ENCODE measurements at places on chromosomes 13 and 19.

- no peak for DNase-seq
Observed at GRCh38 chr19:58381460-58382212, 806 bp upstream of the ZNF837 start.

DNA sequence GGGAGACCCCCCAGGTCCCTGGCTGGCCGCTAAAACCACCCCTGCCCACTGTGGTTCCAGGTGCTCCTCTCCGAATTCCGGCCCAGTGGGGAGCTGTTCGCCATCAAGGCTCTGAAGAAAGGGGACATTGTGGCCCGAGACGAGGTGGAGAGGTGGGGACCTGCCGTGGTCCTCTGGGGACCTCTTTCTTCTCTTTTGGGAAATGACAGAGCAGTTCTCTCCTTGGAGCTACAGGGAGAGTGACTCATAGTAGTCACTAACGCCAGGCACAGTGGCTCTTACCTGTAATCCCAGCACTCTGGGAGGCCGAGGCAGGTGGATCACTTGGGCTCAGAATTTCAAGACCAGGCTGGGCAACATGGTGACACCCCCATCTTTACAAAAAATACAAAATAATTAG, 7.3 kb downstream of the PTGER1 start:
- DNase-seq: no peak

GRCh38 chr19:13127051-13127450, 9.0 kb downstream of the NACC1 start:
- DNase-seq: no peak

DNA sequence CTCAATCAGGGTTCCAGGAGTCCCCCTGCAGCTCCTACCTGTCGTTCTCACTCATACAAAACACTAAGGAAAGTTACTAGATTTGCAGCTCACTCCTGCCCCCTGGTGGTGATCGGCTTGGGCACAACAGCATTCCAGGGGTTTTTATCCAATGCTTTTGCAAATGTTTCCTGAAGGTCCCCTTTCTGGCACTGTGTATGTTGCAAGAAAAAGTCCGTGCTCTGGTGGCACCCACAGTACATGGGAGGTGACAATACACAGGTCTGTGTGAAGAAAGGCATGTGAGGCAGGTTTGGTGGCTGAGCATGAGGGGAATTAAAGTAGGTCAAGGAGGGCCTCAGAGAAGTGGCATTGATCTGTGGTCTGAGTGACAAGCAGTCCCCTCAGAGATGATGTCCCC, 8.6 kb upstream of the TYK2 start:
- DNase-seq: no peak

- DNase-seq: no peak
Observed at GRCh38 chr13:51618626-51619025, 34.4 kb downstream of the WDFY2 start.

DNA sequence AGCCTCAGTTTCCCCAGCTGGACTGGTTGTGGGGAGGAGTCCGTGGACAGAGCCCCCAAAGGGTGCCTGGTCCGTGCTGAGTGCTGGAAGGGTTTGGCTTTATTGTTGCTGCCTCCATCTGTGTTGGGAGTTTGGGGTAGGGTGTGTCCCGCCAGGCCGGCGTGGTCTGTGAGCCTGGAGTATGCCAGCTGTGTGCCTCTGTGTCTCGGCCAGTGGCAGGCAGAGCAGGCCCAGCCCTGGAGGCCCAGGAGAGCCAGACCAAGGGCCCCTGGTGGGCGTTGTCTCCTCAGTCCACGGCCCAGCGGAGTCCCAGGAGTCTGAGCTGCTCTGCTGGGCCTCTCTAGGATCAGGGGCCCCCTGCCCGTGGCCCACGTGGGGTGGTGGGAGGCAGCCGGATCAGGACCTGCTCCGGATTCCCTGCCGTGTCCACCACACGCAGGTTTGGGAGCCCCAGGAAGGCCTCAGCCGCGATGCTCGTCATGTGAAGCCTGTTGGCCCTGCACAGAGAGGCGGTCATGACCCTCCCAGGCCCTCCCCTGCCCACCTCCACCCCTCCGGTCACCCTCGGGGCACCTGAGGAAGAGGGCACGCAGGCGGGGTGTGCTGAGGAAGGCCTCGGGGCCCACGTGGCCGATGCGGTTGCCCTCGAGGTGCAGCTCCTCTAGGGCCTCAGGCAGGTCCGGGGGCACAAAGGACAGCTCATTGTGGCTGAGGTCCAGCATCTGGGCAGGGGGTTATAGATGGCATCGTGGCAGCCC, 6.6 kb downstream of the PODNL1 start:
- DNase-seq: no peak

DNA sequence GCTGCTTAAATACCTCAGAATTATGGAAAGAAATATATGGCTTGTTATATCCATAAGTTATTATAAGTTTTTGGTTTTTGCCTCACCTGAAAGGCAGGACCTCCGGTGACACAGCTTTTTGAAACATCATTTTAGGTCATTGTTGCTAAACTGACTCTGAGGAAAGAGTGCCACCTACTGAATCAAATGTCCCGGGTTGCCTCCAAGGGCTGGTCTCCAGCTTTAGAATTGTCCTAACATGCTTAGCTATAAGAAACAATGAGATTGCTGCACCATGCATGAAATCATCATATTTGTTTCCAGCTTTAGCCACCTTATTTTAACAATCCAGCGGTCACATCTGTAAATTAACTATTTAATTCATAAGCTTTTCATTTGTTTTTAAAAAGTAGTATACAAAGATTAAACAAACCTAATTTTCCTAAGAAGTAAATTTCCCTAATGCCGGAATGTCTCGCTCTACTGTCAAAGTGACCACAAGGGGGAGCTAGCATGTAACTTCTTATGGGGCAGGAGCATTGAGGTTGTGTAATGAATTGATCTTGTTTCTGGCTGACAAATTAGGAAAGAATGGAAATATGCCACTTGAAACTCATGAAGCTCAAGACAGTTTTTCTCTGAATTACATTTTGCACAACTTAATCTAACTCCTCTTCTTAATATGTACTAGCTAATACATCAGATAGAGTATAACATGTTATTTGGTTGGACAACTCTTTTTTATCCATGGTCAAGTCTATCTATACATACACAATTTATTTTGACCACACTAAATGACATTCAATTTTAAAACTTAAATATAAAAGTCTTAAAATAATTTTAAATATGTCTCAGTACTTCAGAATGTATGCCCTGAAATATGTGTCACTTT, 6.7 kb upstream of the PCDH17 start:
- no peak for DNase-seq

- DNase-seq: no peak
Observed at GRCh38 chr13:65856431-65856830, 1373.7 kb downstream of the PCDH9 start.

- no peak for DNase-seq
Observed at GRCh38 chr13:27053210-27053884, 118.3 kb downstream of the USP12 start.

DNA sequence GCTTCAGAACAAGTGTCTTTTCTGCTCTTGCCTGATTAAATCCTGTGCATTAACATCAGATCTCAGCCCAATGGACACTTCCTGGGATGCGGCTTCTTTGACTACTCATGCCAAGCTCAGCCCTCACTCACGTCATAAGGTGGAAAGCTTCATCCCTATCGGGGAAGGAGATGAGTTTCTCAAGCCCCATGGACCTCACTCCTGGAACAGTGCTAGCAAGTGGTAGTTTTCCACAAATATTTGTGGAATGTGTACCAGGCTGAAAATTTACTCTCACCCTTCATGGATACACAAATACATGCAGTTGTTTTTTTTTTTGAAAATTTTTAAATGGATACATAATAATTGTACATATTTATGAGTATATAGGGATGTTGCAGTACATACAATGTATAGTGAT, 34.6 kb upstream of the FARP1 start:
- no peak for DNase-seq

- no peak for DNase-seq
Observed at GRCh38 chr13:112895521-112896465, 73.2 kb upstream of the MCF2L start.

- DNase-seq: no peak
Observed at GRCh38 chr13:26266311-26266710, 12.4 kb downstream of the CDK8 start.

GRCh38 chr19:50268041-50268440, 61.1 kb downstream of the KCNC3 start:
- DNase-seq: no peak

- DNase-seq: no peak
Observed at GRCh38 chr19:43563816-43564457, 11.4 kb downstream of the XRCC1 start.

DNA sequence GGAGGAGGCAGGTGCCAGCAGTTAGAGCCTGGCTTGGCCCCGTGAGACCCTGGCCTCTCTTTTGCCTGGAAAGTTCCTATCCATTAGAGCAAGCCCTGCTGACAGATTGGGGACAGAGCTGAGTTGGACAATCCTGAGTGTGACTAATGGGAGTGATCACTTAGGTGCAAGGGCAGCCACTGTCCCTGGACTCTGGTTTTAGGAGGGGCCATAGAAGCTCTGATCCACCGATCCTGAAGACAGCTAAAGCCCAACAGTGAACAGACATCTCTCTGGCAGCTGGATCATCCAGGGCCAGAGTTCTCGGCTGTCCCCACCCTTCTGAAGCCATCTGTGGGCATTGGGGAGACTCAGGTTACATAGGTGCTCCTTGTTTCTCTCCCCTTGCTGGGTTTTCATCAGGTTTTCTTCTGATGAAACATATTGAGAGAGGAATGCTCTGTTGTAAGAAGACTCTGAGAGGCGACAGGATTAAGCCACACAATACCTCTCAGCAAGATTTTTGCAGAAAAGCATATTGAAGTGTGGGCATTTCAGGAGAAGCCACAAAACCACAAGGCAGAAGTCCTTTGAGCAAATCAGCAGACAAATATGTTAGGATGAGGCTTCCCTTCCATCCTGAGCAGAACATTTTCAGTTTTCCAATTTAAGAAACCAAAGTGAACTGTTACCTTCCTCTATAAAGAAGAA, 288.0 kb upstream of the MAB21L1 start:
- DNase-seq: no peak

DNA sequence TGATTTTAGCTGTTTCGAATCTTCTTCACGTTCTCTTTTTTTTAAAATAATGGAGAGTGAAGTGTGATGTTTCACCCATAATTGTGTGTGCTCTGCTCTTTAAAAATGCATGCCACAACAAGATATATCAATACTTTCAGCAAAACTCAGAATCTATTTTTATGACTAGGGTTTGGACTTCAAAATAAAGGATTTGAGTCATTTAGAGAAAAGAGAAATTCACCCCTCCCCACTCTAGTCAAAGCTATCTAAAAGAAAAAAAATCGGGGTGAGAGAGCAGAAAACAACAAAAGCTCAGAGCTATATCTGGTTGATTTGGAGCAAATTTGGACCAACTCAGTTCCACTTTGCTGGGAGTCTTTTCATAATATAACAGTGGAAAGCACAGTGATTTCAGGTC, 244.5 kb downstream of the DNAJC15 start:
- DNase-seq: no peak
